Activated B cell treated with CpG ODN at 0.5 μM for 24 hours (primary cell): ENCODE measurements at places on chromosomes 16 and 17.

DNA sequence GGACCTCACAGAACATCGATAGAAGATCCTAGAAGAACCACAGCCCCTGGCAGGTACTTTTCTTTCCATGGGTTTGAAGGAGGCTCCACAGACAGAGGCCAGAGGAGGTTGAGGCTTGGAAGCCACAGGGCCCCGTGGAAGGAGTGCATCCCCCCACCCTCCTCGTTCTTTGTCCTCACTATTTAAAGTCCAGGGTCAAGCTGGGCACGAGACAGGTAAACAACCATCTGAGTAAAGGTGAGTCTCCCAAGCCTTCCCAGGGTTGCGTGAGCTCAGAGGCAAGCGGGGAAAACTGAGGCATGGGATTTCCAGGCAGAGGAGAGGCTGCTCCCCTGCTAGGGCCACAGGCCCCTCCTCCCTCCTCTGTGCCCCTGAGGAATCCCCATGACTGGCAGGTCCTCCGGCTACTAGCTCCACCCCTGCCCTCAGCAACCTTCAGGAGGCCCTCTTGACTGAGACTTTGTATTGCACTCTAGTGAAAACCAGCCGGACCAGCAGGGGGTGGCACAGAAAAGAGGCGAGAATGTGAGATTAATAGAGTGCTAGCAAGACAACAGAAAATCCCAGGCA is 927 bp upstream of the SULT1A2 start:
- H3K4me1 ChIP-seq = no peaks in the 10 kb centered on the region
- no peak overlapping the region for H3K27ac ChIP-seq
- no peak for DNase-seq
- H3K27me3 ChIP-seq = no peaks in the 10 kb centered on the region

DNA sequence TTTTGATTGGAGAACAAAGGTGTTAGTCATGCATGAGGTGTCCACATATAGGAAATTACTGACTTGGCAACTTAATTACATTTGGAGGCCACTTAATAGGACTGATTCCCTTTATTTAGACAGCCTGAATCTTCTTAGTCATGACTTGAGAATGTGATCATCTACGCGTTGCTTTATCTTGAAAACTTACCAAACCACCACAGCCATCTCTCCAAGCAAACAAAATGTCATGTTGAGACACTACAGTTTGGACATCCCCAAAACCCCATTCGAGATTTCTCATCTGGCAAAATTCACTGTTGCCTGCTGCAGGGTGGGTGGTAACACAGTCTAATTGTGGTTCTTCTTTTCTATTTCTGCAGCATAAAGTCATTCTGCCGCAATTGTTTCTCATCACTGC is 176.5 kb upstream of the CDH5 start:
- no peaks in the 10 kb centered on the region for H3K36me3 ChIP-seq
- H3K4me3 ChIP-seq = no peak overlapping the region
- H3K27me3 ChIP-seq = peaks cover 12% of the 10 kb centered on the region
- H3K27ac ChIP-seq = no peak overlapping the region

GRCh38 chr17:57873261-57874057 is 23.6 kb upstream of the MRPS23 start:
- H3K36me3 ChIP-seq = no peaks in the 10 kb centered on the region
- H3K27ac ChIP-seq = no peak overlapping the region
- DNase-seq = no peak

GRCh38 chr16:85422196-85422631 is 190.9 kb upstream of the GSE1 start:
- DNase-seq = peak; percentile 9
- peaks cover 19% of the 10 kb centered on the region for H3K27me3 ChIP-seq
- H3K4me1 ChIP-seq = no peaks in the 10 kb centered on the region
- H3K27ac ChIP-seq = no peak overlapping the region

DNA sequence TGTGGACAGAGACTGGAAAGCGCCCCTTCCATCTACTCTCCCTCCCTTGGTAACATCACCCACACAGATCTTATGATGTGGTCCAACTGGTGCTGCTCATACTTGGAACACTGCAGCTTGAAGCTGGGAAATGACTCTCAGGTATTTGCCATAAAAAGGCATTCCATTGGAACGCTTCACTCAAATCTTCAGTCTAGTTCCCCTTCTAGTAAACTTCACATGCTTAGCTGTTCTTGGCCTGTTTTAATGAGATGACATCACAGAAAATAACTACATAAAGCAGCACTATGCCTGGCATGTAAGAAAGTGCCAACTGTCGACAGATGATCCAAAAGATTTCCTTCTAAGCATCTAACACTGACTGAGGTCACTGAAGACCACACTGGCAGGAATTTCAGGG is 9.3 kb downstream of the ZNF263 start:
- peaks cover 6% of the 10 kb centered on the region for H3K4me1 ChIP-seq
- no peak overlapping the region for H3K27ac ChIP-seq
- H3K4me3 ChIP-seq = no peak overlapping the region
- H3K27me3 ChIP-seq = no peaks in the 10 kb centered on the region

DNA sequence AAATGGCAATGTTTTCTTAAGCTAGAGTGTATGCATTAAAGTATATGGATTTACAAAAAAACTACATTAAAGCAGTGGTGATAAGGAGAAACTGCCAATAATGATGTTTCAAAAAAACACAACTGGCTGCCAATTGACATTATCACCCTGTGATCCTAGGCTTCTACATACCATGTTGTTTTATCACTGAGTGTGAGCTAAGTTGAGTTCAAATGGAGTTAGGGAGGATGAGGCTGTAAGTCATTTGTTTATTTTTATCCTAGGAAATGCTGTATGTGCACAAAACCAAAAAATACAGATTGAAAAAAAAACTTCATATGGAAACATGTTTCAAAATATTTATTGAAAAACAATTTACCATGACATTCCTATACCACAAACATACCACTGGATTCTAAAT is 22.9 kb downstream of the CHCT1 start:
- peaks cover 32% of the 10 kb centered on the region for H3K36me3 ChIP-seq
- DNase-seq = no peak
- H3K4me1 ChIP-seq = no peaks in the 10 kb centered on the region
- no peaks in the 10 kb centered on the region for H3K27me3 ChIP-seq
- no peak overlapping the region for H3K4me3 ChIP-seq

DNA sequence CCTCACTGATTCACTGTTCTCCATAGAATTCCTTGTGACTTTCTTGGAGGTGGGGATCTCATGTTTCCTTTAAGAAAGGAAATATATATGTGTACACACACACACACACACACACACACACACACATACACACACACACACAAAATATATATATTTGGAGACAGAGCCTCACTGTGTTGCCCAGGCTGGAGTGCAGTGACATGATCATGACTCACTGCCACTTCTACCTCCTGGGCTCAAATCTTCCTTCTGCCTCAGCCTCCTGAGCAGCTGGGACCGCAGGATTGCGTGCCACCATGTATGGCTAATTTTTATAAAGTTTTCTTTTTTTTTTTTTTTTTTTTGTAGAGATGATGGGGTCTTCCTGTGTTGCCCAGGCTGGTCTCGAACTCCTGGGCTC is 45.9 kb downstream of the CDH13 start:
- H3K27ac ChIP-seq = no peak overlapping the region
- H3K4me1 ChIP-seq = no peaks in the 10 kb centered on the region
- no peaks in the 10 kb centered on the region for H3K36me3 ChIP-seq
- H3K4me3 ChIP-seq = no peak overlapping the region
- H3K27me3 ChIP-seq = peaks cover 4% of the 10 kb centered on the region

- no peak for DNase-seq
- peaks cover 7% of the 10 kb centered on the region for H3K4me1 ChIP-seq
- peaks cover 68% of the 10 kb centered on the region for H3K36me3 ChIP-seq
- no peak overlapping the region for H3K4me3 ChIP-seq
- H3K27me3 ChIP-seq = no peaks in the 10 kb centered on the region
Measured at GRCh38 chr17:74768069-74768762, 7.9 kb downstream of the NAT9 start.
